ENCODE measurements at places on chromosomes 3 and 15. TPM values are rescaled to one million over a fixed set of nuclear protein-coding genes. Genes with fewer than 3 reads are reported as not detected.

AGBL1 gene
- total RNA-seq: not detected

DNA sequence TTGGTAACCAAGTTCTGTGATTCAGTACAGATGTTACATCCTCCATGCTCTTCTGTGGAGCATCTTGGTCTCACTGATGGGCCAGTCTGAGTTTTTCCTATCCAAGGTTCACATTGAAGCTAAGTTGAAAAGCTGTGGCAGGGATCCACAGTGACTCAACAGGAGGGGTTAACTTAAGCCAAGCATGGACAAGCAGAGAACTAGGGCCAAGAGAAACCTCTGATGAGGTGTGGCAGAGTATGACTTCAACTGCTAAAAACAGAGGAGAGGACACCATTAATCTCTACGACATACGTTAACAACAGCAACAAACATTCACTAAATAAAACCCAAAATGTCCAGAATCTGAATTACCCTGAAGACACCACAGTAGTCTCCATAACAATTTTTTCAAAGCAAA lies 268.1 kb upstream of the UBE2E2 start:
- DNase-seq: no peak
- no peak overlapping the region for H3K27ac ChIP-seq

- H3K4me3 ChIP-seq: no peak overlapping the region
- no peak for DNase-seq
- H3K27me3 ChIP-seq: no peaks in the 10 kb centered on the region
These were observed 9.8 kb downstream of the RAB27A start for GRCh38 chr15:55279746-55280351.

DNA sequence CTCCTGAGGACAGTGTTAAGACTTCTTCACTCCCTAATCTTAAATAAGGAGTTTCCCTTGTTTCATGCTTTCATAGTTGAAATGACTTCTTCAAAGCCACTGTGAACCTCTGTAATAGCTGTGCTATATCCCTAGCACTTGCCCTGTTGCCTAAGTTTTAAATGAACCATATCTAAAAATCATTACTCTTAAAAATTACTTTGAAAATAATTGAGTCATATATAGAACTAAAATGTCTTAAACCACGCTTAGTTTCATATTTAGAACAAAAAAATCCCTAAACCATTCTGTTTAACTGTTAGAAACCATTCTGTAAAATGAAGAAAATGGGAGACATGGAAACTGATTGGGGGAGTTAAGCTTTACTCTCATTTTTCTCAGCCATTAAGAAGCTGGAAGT lies 29.8 kb downstream of the DNAJC19 start:
- no peak overlapping the region for H3K4me3 ChIP-seq
- H3K36me3 ChIP-seq: peaks cover 33% of the 10 kb centered on the region
- no peaks in the 10 kb centered on the region for H3K27me3 ChIP-seq
- H3K4me1 ChIP-seq: no peaks in the 10 kb centered on the region
- no peak overlapping the region for H3K27ac ChIP-seq

- no peak overlapping the region for H3K27ac ChIP-seq
- no peak for DNase-seq
- no peaks in the 10 kb centered on the region for H3K36me3 ChIP-seq
- H3K4me3 ChIP-seq: no peak overlapping the region
- peaks cover 17% of the 10 kb centered on the region for H3K4me1 ChIP-seq
These were observed 3.2 kb downstream of the SEMA7A start for GRCh38 chr15:74430510-74430951.

SCN11A gene
- 0.13 TPM for total RNA-seq

GRCh38 chr3:46690798-46691197 lies 2.7 kb downstream of the ALS2CL start:
- H3K36me3 ChIP-seq: peaks cover 11% of the 10 kb centered on the region
- H3K4me3 ChIP-seq: no peak overlapping the region
- H3K4me1 ChIP-seq: peaks cover 42% of the 10 kb centered on the region
- H3K27ac ChIP-seq: peak overlapping the region; percentile 85

PPIB gene
- total RNA-seq: 3,819 TPM

DNA sequence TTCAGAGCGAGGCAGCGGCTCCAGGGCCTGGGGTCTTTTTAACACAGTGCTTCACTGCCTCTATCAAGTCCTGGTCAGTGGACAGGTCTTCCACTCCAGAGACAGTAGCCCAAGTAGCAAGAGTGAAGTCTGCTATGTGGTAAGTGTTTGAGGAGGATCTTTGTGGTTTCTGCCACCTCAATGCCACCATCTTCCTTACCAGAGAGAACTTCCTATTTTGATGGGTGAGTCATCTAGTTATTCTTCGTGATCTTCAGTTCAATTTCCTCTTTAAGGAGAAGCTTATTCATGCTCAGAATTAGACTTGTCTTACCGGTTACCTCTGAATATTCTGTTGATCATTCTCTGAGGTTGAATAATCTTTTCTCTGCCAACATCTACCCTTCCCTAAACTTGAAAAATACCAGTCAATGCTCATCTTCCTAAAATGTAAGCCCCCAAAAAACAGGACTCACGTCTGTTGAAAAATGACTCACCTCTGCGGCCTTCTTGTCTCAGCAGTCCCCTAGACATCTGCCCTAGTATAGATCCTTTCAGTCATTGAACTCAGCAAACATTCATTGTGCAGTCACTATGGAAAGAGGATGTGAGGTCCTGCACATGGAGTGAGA lies 32.2 kb upstream of the BCL6 start:
- H3K27me3 ChIP-seq: no peaks in the 10 kb centered on the region
- DNase-seq: no peak
- no peak overlapping the region for H3K4me3 ChIP-seq
- H3K4me1 ChIP-seq: no peaks in the 10 kb centered on the region
- H3K36me3 ChIP-seq: no peaks in the 10 kb centered on the region

GMNC gene
- not detected for total RNA-seq

DNA sequence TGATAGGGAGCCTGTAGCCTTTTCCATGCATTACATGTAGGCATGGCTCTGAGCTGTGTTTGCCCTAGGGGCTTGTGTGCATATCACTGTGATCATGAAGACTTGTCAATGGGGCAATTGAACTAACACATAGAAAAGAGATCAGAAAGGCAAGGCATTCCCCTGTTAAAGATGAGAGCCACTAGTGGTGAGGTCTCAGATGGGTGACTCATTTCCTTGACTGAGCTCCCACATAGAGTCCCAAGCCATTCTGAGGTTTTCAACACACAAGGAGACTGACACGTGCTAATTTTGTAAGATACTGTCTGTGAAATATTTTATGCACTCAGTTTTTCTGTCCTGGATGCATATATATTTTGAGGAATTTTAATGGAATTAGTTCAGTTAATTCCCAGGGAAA lies 53.8 kb downstream of the SAMMSON start:
- H3K4me3 ChIP-seq: no peak overlapping the region
- DNase-seq: no peak
- no peaks in the 10 kb centered on the region for H3K4me1 ChIP-seq
- no peak overlapping the region for H3K27ac ChIP-seq
- H3K36me3 ChIP-seq: no peaks in the 10 kb centered on the region
- no peaks in the 10 kb centered on the region for H3K27me3 ChIP-seq

MYZAP gene
- 9.6 TPM for total RNA-seq

GRCh38 chr3:172622156-172622555 lies 88.7 kb downstream of the NCEH1 start:
- H3K27ac ChIP-seq: no peak overlapping the region
- no peak for DNase-seq
- H3K4me3 ChIP-seq: no peak overlapping the region
- H3K4me1 ChIP-seq: no peaks in the 10 kb centered on the region
- no peaks in the 10 kb centered on the region for H3K36me3 ChIP-seq

- H3K27ac ChIP-seq: peak overlapping the region; percentile 97
- peaks cover 8% of the 10 kb centered on the region for H3K4me1 ChIP-seq
- H3K4me3 ChIP-seq: no peak overlapping the region
- no peaks in the 10 kb centered on the region for H3K36me3 ChIP-seq
- DNase-seq: no peak
These were observed 1.5 kb upstream of the NEO1 start for GRCh38 chr15:73050561-73051295.

GRCh38 chr3:12601072-12601471 lies 44.2 kb downstream of the MKRN2 start:
- no peak overlapping the region for H3K4me3 ChIP-seq

CNTN3 gene
- 5.5 TPM for total RNA-seq

- no peaks in the 10 kb centered on the region for H3K4me1 ChIP-seq
- no peak for DNase-seq
- H3K27me3 ChIP-seq: no peaks in the 10 kb centered on the region
These were observed 27.0 kb downstream of the OPA1 start for GRCh38 chr3:193620057-193620456.

INSYN1 gene
- 1.8 TPM for total RNA-seq

DNA sequence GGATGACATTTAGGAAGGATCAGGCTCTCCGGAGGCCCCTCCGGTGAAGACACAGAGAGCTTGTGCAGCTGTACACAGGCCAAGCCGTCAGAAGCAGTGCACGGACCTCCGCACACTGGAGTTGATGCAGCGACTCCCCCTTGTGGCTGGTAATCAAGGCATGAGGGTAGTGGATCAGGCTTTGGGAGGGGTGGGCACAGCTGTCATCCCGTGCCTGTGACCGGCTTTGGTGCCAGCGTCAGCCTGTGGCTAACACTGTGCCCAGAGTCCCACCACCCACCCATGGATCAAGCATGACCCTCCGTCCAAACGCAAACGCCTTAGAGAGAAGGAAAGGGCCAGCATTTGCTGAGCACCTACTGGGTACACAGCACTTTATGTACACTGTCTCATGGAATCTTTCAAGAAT lies 8.2 kb upstream of the GRIP2 start:
- DNase-seq: peak; percentile 61
- H3K4me3 ChIP-seq: no peak overlapping the region
- no peaks in the 10 kb centered on the region for H3K27me3 ChIP-seq
- H3K27ac ChIP-seq: no peak overlapping the region

- no peaks in the 10 kb centered on the region for H3K27me3 ChIP-seq
- H3K4me3 ChIP-seq: no peak overlapping the region
- H3K27ac ChIP-seq: no peak overlapping the region
These were observed 13.6 kb downstream of the SATB1 start for GRCh38 chr3:18411541-18411940.

DNA sequence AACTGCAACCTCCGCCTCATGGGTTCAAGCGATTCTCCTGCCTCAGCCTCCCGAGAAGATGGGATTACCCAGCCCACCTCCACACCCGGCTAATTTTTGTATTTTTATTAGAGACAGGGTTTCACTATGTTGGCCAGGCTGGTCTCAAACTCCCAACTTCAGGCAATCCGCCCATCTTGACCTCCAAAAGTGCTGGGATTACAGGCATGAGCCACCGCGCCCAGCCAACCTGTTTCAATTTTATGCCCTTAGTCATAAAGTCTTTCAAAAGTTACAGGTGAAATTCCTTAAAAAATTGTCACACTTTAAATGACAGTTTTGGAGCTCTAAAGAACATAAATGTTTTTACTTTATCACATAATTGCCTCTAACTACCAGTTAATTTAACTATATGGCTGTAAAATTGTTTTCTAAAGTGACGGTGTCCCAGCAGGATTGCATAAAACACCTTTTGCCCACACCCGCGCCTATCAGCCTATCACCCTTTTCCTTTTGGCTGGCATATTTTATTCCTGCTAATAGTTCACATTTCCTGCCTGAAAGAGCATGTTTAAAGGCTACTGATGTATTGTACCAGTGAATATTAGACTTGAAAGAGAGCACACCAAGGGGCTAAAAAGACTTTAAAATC lies 164.2 kb upstream of the SEMA6D start:
- no peak overlapping the region for H3K4me3 ChIP-seq
- no peak overlapping the region for H3K27ac ChIP-seq
- peaks cover 2% of the 10 kb centered on the region for H3K4me1 ChIP-seq
- no peaks in the 10 kb centered on the region for H3K36me3 ChIP-seq
- DNase-seq: no peak
- H3K27me3 ChIP-seq: no peaks in the 10 kb centered on the region
